ENCODE measurements at places on chromosomes 12 and 14.

- DNase-seq: no peak
These were observed 68.5 kb downstream of the GCH1 start for GRCh38 chr14:54834081-54834480.

GRCh38 chr14:38107216-38107631, 100.5 kb upstream of the SSTR1 start:
- no peak for DNase-seq

GRCh38 chr12:24574538-24574937, 374.4 kb downstream of the BCAT1 start:
- no peak for DNase-seq

DNA sequence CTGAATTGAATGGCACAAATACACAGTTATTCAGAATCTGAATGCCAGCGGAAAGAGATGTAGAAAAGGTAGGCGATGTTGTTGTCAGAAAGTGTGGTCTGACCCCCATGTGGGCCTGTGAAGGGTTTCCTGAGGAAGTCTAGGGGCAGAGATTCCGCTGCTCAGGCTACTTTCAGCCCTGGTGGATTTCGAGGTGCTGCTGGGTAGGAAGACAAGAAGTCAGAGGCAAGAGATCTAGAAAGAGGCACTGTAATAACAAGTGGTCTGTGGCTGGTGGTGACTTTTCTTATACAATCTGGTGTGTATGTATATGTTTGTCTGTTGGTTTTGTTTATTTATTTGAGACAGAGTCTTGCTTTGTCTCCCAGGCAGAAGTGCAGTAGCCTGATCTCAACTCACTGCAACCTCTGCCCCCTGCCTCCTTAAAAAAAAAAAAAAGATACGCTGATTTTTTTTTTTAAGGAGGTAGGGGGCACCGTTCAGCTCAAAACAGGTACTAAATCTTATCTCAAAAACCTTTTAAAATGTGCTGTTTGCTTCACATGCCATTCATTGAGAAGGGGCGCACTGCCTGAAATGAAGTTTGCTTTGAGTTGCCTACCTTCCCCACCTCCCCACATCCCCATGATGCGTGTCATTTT, 27.1 kb upstream of the MANSC4 start:
- DNase-seq: no peak

DNA sequence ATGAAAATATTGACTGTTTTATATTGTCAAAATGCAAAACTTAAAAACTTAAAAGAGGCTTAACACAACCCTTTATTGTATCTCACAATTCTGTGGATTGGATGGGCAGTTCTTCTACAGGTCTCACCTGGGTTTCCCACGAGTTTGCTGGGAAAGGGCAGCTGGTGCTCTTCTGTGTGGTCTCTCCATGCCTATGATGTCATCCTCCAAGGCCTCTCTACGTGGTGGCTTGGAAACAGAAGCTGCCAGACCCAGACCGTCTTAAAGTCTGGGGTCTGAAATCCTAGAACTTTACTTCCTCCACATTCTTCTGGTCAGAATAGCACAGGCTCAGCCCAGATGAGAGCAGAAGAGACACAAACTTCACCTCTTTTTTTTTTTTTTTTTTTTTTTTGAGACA, 36.5 kb upstream of the KICS2 start:
- DNase-seq: no peak

DNA sequence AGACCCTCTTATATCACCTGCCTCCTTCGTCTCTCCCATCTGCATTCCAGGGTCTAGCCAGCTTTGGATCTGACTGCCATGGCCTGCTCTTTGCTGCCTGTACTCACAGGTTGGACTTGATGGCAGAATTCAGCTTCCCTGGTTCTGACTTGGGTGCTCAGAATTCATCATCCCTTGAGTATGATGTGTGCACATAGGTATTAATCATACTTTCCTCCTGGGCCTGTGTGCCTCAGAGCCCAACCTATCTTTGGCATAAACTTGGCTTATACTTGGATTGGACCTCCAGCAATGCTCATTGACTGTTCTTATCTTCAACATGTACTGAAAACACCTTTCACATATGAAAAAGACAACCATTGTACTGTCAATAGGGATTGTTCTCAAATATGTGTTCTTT, 70.7 kb upstream of the LMNTD1 start:
- DNase-seq: no peak

DNA sequence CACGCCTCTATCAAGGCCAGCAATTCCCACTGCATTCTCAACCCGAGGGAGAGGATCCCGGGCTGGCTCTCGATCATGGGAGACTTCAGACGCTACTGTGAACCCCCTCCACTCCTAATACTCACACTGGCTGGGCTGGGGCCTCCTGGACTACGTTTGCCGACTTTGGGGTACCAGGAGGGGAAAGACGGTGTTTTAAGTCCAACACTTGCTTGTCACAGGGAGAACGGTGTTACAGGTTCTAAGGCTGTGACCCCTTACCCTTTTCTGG, 463 bp downstream of the NACA start:
- DNase-seq: no peak

DNA sequence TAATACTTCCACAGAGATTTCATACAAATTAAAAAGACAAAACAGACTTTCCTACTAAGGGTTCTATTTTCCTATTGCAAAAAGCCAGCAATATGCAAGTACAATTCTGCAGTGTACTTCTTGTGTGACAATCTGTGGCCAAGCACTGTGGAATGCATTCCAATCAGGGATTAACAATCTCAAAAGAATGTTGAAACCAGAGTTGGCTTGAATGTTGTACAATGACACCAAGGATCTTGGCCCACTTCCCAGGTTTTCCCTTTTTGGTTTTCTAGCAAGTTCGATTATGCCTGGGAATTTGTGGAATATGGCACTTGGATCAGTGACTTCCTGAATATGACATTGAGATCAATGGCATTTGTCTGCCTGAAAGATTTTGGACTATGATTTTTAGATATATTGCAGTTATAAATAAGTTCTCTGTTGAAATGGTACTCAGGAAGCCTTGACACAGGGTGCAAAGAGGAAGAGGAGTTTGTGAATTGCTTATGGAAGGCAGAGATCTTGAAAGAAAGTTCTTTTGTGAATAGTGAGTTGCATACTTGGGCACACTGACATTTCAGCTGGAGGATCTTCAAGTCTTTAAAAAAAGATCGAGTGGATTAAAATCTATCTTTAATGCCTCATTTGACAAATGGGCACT, 81.4 kb upstream of the FERMT2 start:
- DNase-seq: peak; percentile 58

DNA sequence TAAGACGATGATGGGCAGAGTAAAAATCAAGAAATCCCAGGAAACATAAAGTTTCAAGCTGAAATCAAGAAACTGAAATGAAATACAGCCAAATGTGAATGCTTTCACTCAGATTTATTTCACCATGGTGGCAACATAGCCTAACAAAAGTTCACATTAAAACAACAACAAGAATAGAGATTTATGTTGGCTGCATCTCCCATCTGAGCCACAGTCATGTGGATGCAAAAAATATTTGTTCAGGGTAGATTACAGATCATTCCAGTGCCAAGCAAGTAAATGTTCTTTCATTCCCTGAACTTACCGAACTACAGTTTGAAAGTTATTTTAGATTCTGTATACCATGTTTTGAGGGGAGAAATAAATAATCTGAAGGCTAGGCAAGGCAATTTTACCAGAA, 159.9 kb upstream of the TMTC1 start:
- DNase-seq: no peak

DNA sequence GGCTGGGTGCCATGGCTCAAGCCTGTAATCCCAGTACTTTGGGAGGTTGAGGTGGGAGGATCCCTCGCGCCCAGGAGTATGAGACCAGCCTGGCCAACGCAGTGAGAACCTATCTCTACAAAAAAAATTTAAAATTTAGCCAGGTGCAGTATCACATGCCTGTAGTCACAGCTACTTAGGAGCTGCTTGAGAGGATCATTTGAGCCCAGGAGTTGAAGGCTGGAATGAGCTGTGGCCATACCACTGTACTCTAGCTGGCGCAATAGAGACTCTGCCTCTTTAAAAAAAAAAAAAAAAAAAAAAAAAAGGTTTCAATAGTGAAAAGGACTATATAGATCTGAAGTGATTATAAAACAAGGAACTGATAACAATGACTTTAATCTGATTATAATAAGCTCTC, 13.5 kb downstream of the PSMA3 start:
- DNase-seq: no peak

DNA sequence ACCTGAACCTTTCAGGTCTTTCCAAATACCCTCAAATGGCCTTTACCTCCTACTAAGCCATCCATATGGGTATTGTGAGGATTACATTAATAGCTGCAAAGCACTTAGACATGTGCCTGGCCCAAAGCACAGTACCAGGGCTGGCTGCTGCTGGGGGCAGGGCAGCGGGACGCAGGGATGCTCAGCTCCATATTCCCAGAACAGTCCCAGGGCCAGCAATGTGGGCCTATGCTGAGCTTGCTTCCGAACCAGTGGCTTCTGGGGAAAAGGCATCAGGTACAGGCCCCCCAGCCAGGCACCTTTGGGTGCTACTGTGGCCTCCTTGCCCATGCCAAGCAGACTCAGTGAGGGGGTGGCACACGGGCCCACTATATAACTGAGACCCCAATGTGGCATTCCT, 10.4 kb downstream of the ACTN1 start:
- no peak for DNase-seq

GRCh38 chr12:116691636-116692035, 46.2 kb downstream of the SPRING1 start:
- DNase-seq: no peak

DNA sequence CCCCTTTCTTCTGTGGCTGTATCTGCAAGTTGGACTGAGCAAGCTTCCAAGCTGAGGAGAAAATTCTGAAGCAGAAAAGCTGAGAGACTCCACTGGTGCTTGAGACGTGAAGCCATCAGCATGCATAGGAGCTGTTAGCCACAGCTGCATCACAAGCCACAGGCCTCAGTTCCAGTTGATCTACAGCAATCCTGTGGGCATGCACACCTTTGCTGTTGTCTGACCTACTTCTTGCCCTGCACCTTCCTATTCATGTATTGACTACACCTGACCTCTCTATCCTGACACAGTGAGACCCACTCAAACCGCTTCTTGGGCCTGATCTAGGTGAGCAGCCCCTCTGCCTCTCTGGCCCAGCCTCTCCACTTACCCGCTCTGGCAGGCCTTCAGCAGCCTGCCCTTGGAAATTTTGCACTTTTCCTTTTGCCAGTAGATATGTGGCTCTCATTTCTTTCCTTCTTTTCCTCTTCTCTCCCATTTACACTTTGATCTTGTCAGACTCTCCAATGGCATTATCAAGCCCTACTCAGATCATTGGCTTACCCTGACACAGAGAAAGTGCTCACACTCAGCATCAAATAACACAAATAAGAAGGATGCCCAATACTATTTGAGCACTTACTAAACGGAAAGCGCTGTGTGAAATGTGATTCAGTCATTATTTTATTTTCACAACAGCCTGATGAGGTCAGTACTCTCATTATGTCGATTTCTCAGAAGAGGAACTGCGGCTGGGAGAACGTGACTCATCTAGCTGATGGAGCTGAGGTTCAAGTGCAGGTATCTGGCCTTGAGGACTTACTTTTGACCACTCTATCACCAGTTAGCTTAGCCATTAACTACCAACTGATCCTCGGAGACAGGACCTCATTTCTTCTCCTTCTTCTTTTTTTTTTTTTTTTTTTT, 21.9 kb upstream of the PTGR2 start:
- no peak for DNase-seq

DNA sequence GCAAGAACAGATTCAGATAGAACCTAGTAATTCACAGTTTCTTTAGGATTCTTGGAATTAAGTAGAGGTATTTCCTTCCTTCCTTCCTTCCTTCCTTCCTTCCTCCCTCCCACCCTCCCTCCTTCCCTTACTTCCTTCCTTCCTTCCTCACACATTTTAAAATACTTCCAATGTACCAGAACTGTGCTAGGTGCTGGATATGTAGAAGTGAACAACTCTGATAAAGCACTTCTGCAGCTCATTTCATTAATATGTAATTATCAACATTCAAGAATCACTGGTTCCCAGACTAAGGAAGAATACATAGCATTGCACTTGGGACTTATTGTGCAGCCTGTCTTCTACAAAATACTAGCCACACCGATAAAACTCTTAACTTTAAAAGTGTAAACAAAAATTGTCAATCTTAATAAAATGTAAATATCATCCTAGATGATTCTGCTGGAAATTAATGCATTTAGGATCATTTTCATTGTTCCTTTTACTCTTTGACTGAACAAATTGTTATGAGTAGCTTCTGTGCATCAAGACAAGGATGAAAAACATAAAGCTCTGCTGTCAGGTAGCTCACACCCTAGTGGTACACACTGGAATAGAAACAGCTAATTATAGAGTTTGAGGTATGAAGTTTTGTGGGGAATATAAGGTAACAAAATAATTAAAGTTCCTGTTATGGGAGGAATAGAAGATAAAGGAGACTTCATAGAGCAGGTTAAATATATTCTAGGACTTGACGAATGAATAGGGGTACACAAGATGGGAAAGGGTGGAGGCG, 99.9 kb upstream of the MYF6 start:
- DNase-seq: no peak

GRCh38 chr14:29043737-29044136, 277.1 kb downstream of the FOXG1 start:
- DNase-seq: no peak

DNA sequence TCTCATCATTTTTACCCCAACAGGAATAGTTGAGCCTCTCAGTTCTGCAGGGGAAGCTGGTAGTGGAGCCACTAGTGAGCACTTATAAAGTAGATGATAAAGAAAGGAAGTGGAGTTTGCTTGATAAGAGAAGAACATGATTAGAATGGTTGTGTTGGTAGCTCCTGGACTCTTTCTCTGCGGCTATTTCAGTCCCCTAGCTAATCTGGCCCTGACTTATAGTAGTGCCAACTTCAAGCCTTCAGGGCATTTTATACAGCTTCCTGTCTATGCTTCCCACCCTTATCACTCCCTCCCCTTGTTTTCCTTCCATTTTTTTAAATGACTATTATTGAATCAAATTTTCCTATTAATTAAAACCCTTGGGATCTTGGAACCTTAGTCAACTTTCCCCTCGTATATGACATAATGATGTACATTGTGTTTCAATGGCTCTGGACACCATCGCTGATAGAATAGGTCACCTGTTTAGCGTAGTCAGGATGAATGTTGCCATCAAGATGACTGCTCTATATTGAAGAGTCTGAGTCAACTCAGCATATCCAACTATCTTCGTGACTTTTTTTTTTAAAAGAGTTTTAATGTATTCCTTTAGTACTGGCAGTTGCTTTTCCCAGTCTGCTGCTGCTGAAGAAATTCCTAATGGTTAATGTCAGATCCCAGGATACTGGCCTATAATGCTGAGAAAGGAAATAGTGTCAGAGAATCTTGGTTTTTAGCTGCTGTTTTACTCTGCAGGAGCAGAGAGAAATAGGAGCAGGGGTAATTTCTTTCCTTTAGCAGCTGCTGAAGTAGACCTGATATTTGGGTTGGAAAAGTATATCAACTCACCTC, 16.2 kb upstream of the PCNX1 start:
- no peak for DNase-seq
